ENCODE measurements at places on chromosomes 3 and 15. TPM values are rescaled to one million over a fixed set of nuclear protein-coding genes. Genes with fewer than 3 reads are reported as not detected.

DNA sequence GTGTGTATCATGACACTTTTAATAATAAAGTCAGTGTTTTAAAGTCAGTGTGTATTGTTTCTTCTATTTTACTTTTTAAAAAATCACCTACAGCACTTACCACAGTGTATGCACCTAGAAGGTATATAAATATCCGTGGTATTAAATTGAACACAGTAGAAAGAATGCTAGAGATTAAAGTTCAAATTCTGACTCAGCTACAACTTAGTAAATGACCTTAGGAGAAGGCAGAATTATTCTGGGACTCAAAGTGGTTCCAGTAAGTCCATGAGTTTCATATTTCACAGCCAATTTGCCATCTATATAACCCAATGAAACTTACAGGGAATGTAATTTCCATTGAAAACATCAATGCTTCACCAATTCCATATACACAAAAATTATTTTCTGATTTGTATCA is 52.7 kb upstream of the MAP4 start:
- no peak for DNase-seq

Gene TMEM207
- not detected for total RNA-seq

- DNase-seq: no peak
Observed at GRCh38 chr3:33426068-33426467, 14.1 kb downstream of the UBP1 start.

GRCh38 chr3:179348325-179349013 is 960 bp downstream of the MFN1 start:
- no peak for DNase-seq

Gene STXBP5L
- total RNA-seq: not detected

DNA sequence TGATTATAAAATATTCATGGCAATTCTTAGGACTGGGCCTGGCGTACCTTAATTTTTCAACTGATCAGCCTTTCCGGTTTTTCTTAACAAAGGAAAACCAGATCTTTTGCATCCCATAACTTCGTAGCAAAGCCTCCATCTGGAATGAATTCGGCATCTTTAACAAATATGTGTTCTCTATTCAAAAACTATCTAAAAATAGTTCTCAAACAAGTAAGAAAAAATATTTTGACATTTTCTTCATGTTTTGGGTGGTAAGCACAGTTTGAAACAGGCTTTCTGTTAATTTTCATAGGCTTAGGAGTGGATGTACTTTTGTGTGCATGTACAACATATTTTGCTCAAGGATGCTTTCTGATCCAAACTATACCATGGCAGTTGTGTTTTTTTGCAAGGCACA is 55.1 kb downstream of the RBMS3 start:
- no peak for DNase-seq

DNA sequence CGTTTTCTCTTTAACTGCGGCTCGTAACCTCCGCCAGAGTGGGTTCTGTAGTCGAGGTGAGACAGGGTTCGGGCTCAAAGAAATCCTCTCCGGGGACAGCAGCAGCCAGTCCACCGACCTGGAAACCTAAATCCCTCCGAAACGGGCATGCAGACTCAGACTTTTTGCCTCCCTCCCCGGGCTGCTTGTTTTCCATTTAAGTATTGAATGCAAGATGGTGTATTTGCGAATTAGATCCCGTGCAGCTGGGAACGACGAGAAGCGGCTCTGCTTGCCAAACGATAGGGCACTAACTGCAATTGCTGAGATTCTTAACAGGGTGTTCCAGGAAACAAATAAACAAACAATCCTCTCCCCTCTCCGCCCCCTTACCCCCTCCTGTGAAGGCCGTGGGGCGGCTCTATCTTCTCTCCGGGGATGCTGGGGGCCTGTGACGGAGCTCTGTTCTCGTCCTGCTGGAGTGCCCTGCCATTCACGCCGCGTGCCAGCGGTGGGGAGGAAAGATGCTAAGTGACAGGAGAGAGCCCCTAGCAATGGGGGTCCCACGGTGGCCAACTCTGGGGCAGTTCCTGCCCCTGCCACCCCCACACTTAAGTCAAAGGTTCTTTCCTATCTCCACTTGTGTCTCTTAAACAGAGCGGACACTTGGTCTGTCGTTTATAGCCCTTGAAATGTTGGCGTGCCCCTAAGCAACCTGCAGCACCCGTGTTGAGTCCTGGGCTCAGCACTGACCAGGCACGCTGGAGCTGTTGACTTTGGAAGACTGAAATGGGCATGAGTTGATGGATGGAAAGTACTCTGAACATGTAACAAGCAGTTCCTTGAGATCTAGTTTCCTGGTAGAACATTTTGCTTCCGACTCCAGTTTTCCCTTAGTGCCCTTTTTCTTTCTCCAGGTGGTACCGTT is 1.3 kb upstream of the ETV5 start:
- DNase-seq: no peak

Gene ATOSA
- total RNA-seq: 37.1 TPM

Gene ACP3
- not detected for total RNA-seq

Gene SV2B
- not detected for total RNA-seq
